Stimulated activated CD4-positive, alpha-beta T cell treated with anti-CD3 and anti-CD28 coated beads, Interleukin-2, amount 100 ng/mL, for 4 hours (primary cell): ENCODE measurements at places on chromosomes 7 and 10.

DNA sequence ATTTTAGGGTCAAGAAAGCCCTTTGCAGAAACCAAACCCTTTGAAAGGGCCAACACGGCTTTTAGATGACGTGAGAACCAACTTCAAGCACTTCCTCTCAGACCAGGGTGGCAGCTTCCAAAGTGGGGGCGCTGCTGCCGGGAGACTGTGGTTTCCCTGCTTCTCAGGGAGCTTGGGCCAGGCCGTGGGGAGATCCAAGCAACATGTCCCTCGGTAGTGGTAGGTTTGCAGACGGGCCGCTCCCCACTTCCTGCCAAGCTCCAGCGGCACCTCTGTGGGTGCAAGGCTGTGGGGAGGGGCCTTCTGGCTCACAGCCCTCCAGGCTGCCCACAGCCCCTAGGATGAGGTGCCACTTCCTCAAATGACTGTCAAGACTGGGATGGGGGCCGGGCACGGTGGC, 132.4 kb downstream of the FAM53B start:
- no peak for DNase-seq

DNA sequence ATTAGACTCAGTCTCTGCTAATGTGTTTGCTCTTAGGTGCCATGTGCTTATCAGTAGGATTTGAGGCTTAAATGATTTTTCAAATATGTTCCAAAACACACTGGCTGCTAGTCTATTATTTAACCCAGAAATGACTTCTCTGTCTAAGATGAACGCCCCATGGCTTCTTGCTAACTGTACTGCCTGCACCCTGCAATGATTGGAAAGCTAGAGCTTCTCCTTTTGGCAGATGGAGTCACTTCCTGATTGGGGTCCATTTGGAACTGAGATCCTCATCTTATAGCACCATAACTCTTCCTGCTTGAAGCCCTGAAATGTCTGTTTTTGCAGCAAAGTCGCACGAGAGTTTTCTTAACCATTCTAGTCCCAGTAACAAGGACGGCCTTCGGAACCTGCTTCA, 186.5 kb upstream of the ADO start:
- DNase-seq, result no peak

GRCh38 chr10:67696029-67696428, at the start of gene CTNNA3:
Gene CTNNA3, minus strand, starts transcription at chr10:67696195.
- DNase-seq, result no peak

- DNase-seq, result no peak
Observed at GRCh38 chr10:48316236-48316635, 9.8 kb downstream of the MAPK8 start.

- DNase-seq, result no peak
Observed at GRCh38 chr7:105602325-105603305, 21.3 kb upstream of the EFCAB10 start.

DNA sequence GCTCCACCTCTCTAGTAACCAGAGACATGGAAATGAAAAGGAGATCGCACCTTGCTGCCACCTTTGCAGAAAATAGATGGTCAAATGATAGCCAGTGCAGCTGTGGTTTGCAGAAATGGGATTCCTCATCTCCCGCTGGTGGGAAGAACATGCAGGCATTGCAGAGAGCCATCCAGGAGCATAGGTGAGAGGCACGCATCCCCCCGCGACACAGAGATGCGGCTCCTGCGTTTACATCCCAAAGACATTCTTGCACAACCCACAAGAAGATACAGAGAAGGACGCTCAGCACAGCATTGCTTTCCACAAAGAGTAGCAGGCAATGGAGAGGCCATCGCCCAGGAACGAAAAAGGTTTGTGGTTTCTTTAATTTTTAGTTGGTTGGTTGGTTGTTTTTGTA, 56.2 kb downstream of the OAT start:
- DNase-seq, result no peak

GRCh38 chr10:86359954-86360353, 6.6 kb downstream of the GRID1 start:
- no peak for DNase-seq

DNA sequence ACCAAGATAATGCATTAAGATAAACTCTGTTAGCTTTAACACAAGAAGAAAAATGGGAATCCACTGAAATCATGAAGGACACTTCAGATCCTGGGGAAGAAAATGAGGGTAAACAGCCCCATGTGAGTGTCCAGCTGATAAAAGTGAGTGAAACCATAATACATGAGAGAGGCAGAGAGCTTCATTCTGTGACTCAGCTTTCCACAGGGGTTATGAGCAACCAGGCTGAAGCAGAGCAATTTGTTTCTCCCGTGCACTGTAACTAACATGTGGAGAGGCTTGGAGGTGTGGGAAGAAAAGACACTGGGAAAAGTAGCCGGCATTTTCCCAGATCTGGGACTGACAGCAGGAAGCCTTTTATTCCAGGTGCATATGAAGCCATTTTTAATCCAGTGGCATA, 971.7 kb downstream of the ANKRD7 start:
- no peak for DNase-seq

DNA sequence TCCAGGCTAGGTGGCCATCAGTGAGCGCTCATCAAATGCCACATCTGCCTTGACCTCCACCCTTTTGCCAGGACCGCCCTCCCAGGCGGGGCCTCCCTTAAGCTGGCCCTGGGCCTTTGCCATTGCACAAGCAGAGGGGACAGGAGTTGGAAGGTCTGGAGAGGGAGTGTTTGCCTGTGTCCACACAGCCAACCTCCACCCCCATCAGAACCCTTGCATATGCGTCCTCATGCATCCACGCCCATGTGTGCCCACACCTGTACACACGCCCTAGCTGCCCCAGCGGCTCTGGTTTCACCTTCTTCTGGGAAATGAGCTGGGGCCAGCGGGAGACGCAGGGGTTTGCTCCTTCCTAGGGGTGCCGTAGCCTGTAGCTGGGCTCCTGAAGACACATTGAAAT, 64.0 kb downstream of the NEURL1 start:
- DNase-seq, result no peak

DNA sequence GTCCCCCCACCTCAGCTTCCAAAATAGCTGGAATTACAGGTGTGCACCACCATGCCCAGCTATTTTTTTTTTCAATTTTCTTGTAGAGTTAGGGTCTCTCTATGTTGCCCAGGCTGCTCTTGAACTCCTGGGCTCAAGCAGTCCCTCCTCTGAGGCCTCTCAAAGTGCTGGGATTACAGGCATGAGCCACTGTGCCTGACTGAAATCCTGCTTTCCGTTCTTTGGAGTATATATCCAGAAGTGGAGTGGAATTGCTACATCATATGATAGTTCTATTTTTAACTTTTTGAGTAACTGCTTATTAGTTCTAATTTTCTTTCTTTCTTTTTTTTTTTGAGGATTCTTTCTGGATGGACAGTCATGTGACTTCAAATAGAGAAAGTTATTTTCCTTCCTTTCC, 62.9 kb upstream of the ZMIZ2 start:
- DNase-seq, result no peak

GRCh38 chr10:104089621-104090020, 3.9 kb upstream of the COL17A1 start:
- no peak for DNase-seq

GRCh38 chr10:19929506-19930140, 113.4 kb downstream of the PLXDC2 start:
- DNase-seq, result no peak

DNA sequence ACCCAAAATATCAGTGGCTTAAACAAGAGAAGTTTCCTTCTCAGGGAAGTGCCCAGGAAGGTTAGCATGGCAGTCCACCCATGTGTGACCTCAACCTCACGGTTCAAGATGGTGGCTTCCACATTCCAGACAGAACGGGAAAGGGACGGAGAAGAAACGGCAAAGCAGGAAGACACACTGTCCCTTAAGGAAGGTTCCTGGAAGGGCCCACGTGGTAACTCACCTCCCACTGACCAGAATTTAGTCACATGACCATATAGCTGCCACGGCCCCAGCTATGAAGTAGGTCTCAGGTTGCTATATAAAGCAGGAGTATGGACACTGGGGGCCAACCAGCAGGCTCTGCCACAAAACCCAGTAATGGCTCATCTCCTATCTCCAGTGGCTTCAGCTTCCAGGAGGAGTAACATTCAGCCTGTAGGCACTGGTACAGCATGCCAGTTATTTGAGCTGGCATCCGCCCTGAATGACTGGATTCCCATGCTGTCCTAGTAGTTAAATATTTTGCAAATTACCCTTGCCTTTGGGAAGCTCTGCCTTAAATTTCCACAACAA, 278.5 kb upstream of the KLF14 start:
- no peak for DNase-seq

GRCh38 chr10:68103901-68104300, 5.4 kb upstream of the MYPN start:
- no peak for DNase-seq

GRCh38 chr10:124341768-124342135, 77.0 kb downstream of the OAT start:
- no peak for DNase-seq

GRCh38 chr10:81872206-81872862, 2.7 kb upstream of the NRG3 start:
- no peak for DNase-seq

DNA sequence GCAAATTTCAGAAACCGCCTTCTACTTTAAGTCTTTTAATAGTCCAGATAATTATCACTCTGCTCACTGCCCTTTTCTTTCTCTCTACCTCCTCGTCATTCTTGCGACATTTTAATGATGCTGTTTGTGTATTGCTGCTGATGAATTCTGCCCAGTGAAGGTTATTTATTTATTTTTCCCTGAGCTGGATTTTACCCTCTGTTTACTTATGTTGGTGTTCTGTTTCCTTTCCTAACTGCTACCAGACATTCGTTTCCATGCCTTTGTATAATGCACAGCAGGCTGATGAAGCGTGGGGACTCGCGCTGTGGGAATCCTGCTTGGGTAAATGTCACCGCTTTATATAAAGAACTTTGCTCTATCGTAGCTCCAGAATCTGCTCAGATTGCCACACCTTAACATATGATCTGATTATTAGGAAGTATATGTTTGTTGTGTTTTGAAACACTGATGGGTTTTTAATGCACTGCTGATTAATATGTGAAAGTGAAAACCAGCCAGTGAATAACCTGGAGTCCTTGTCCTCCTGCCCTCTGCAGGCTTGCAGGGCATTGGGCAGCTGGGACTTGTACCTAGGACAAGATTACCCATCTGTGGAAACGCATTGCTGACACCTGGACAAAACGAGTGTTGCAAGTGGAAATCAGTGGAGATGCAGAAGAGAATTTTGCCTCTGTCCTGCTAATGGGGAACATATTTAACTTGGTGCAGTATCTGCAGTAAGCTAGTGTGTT, 291.5 kb downstream of the SDK1 start:
- no peak for DNase-seq

GRCh38 chr10:10149899-10150298, 867.8 kb upstream of the CELF2 start:
- DNase-seq, result no peak

DNA sequence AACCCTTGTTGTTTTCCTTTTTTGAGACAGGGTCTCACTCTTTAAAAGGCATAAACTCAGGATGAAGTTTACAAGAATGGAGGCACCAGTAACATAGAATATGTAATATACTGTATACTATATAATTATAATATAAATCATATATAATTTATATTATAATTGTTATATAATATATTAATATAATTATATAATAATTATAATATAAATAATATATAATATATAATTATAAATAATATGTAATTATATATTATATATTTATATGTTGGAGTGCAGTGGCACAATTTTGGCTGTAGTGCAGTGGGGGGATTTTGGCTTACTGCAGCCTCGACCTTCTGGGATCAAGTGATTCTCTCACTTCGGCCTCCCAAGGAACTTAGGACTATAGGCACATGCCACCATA, 96.1 kb downstream of the LRMDA start:
- no peak for DNase-seq

DNA sequence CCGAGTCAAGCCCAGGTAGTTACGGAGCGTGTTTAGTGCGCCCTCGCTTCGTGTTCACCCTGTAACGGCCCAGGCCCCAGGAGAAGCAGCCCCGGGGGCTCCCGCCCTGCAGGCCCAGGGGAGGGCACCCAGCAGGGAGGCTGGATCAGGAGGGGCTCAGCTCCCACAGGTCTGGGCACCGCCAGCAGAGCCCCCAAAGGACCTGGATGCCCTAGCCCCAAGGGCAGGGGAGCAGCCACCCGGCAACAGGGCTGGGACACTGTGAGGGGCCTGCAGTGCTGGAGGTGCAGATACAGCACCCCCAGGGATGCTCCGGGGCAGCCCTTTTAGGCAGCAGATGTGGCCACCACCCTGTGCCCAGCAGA, 35.2 kb downstream of the PWWP2B start:
- DNase-seq, result no peak

GRCh38 chr7:99191869-99192596, 15.9 kb downstream of the KPNA7 start:
- no peak for DNase-seq

DNA sequence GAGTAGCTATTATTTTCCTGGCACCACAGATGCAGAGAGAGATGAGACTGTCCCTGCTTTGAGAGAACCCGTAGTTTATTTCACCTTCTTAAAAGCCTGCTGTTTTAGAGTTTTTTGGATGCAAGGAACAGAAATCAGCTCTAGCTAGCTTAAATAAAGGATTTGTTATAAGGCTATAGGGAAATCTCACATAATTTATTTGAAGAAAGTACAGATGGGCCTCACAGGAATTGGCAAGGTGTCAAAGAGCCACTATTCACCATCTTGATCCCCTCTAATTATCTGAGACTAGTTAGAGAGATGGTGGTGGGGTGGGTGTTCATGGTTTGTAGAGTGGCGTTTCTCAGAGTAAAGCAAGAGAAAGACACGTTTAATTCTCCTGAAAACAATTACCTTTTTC, 7.3 kb downstream of the KMT2E start:
- no peak for DNase-seq

DNA sequence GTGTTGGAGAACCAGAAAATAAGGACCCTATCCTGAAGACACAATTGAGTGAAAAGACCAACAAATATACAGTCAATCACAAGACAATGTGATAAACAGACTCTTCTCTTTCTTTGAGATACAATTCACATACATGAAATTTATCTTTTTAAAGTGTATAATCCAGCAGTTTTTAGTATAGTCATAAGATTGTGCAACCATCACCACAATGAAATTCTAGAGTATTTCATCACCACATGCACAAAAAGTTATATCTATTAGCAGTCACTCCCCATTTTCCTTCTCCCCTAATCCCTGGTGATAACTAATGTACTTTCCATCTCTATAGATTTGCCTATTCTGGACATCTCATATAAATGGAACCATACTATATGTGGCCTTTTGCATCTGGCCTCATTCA, 8.2 kb upstream of the SORBS1 start:
- no peak for DNase-seq
